Activated T-cell treated with anti-CD3 and anti-CD28 coated beads for 4 hours (primary cell): ENCODE measurements at places on chromosomes 16 and 17.

DNA sequence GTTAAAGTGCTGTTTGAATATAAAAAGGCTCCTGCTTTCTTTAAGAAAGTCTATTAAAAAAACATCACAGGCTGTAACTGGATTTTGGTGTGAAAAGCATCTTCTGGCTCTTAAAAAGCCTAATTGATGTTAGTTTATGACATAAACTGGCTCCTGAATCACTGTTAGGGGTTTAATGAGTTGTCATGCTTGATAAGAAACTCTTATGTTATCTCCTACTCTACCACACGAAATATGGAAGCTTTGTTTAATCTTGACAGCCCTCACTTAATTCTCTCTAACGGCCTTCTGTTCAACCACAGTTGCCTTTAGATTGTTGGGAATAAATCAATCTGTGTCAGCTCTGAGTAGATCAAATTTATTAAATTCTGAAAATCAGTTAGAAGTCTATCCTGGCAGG lies 51.5 kb downstream of the CPPED1 start:
- no peak for DNase-seq

DNA sequence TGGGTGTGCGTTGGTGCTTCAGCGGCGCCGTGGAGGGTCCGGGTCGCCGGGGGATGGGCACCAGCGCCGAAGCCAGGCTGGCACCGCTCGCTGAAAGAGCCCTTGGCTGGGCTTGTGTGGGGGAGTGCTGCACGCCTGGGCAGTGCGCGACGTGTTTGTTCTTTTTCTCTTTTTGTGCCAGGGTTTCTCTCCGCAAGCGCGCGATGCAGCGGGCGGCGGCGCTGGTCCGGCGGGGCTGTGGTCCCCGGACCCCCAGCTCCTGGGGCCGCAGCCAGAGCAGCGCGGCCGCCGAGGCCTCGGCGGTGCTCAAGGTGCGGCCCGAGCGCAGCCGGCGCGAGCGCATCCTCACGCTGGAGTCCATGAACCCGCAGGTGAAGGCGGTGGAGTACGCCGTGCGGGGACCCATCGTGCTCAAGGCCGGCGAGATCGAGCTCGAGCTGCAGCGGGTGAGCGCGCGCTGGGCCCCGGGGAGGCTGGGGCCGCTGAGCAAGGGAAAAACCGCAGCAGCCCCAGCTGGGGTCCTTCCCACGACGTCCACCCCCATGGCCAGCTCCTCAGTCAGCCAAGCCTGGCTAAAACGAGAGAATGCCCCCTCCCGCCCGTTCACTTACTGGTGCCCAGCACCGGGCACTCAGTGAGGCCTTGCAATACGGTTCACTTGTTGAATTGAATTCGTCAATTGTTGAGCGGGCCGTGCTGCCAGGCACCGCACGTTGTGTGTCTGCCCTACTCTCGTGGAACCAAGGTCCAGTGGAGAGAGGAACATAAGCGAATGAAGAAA lies 541 bp downstream of the GPT2 start:
- DNase-seq = no peak

GRCh38 chr16:15701367-15701766 lies 51.3 kb downstream of the NDE1 start:
- DNase-seq = no peak

- no peak for DNase-seq
These were observed 5.7 kb downstream of the MATCAP1 start for GRCh38 chr16:67177743-67178699.

- no peak for DNase-seq
These were observed 94.7 kb upstream of the SIAH1 start for GRCh38 chr16:48479955-48480354.

- DNase-seq = no peak
These were observed at the start of gene NPB for GRCh38 chr17:81902023-81902652. Gene NPB, plus strand, starts transcription at chr17:81902238. Its CDS starts 40 bp downstream, at chr17:81902278.

DNA sequence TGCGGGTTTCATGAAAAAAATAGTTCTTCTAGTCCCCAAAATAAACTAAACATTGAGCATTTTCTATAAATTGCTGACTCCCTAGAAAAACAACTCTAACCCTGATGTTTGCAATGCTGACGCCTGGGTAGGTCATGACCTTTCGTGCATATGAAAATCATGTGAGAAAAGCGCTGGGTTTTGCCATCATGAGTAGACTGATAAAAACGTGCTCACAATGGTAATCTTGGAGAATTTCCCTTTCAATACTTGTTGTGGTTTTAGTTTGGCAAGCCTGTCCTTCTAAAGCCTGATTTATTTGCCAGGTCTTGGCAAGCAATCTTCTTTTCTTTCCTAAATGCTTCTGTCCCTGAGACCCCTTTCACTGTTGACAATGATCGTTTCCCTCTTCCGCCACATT lies 4.0 kb upstream of the CLEC10A start:
- no peak for DNase-seq

- DNase-seq = no peak
These were observed 137.4 kb upstream of the COX10 start for GRCh38 chr17:13931800-13932460.

DNA sequence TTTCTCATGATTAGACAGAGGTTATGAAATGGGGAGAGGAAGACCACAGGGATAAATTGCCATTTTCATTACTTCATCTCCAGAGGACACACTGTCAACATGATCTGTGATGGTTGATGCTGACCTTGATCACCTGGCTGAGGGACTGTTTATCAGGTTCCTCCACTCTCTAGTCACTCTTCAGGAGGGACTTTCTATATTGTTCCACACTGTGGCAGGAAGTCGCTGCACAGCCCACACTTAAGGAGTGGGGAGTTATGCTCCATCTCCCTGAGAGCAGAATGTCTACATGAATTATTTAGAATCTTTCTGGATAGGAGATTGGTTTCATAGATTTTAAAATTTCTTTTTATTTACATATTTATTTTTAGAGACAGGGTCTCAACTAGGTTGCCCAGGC lies 46.7 kb downstream of the CYB5B start:
- no peak for DNase-seq

GRCh38 chr16:81641395-81642106 lies 137.5 kb upstream of the PLCG2 start:
- no peak for DNase-seq

- DNase-seq = no peak
These were observed 9.3 kb upstream of the SLC38A10 start for GRCh38 chr17:81304196-81305015.
